Left renal pelvis (tissue), 4 donors: ENCODE measurements at places on chromosomes 1 and 21. TPM values are rescaled to one million over a fixed set of nuclear protein-coding genes. Genes with fewer than 3 reads are reported as not detected.

DNA sequence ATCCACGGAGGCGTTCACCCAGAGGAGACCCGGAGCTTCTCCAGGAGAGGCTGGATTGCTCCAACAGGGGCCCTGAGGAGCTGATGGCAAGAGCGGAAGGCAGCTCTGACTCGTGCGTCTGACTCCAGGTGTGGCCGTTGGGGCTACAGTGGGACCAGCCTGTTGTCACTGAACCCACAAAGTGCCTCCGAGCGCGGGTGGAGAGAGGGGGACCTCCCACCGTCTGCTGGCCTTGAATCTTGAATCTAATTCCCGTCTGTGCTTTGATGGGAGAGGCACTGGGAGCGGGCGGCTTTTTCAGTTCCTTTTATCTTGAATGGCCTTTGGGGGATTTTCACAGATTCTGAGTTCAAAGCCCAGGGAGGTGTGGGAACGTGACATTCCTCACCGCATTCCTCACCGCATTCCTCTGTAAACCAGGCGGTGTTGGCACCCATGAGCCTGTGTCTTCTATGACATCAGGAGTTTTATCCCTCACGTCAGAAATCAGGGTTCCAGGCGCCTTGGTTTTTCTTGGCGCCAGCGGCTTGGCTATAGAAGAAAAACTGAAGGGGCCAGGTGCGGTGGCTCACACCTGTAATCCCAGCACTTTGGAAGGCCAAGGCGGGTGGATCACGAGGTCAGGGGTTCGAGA is 39.2 kb upstream of the COL18A1 start:
- DNase-seq, result no peak

Gene MAP10
- 4.5 TPM for polyA plus RNA-seq

DNA sequence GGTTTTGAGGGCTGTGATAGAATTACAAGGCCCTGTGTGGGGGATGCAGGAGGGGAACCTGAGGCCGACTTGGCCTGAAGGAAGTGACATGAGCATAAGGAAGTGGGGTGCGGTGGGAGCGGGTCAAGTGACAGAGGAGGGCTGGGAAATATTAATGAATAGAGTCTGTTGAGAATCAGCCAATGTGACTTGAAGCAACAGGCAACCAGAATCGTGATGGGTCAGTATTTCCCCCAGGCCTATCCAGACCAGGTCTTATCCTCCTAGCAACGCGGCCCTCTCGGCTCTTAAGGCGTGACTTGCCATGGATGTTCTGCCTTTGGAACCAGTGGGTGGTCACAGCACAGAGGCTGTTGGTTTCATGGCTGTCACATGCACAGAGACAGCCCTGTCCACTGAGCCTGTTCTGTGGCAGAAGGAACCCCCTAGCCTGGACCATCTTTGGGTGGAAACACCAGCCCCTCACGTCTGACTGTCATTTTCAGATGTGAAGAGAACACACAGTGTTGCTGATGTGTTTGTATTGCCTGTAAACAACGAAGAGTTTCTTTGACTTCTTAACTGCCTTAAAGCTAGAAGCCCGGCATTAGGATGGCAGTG is 468.8 kb downstream of the CAMTA1 start:
- DNase-seq, result no peak

Gene CALML6
- 1.2 TPM for polyA plus RNA-seq

DNA sequence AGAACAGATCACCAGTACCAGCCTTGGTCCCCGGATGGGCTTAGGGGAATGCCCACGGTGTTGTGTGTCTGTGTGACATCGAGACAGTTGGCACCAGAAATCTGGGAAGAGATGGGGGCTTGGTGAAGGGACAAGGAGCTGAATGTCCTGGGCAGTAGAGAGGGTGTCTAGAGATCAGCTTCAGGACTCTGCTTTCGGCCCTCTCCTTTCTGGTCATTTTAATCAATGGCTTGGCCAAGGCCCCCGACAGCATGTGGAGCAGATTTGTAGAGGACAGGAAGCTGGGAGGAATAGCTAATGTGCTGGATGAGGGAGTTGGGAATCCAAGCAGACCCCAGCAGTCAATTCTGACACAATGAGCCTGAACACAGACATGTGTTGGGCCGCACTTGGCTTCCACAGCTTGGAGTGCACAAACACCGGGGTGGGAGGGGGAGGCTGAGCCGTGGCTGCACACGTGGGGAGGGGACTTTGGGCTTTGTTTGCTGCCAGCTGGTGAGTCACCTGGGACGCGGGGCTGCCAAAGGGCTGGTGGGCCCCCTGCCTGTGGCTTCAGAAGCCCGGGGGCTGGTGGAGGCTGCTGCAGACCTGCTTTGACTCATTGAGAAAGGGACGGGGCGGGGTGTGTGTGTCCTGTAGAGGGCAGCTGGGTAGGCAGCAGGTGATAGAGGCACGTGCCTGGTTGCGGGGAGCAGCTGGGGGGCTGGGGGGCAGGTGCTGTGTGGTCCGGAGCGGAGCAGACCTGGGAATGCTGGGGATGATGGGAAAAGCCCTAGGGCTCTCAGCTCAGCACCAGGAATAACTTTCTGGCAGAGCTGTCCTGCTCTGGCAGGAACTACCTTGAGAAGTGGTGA is 20.9 kb downstream of the SLC1A7 start:
- DNase-seq, result no peak

Gene LCE3E
- polyA plus RNA-seq, result not detected

Gene FNDC5
- 94.3 TPM for polyA plus RNA-seq

Gene ANGPTL1
- polyA plus RNA-seq, result 56.5 TPM

GRCh38 chr1:44603718-44604117 is 70.6 kb downstream of the TMEM53 start:
- DNase-seq, result no peak

GRCh38 chr1:150066838-150067183 is 765 bp upstream of the VPS45 start:
- no peak for DNase-seq

Gene CLDN17
- not detected for polyA plus RNA-seq

DNA sequence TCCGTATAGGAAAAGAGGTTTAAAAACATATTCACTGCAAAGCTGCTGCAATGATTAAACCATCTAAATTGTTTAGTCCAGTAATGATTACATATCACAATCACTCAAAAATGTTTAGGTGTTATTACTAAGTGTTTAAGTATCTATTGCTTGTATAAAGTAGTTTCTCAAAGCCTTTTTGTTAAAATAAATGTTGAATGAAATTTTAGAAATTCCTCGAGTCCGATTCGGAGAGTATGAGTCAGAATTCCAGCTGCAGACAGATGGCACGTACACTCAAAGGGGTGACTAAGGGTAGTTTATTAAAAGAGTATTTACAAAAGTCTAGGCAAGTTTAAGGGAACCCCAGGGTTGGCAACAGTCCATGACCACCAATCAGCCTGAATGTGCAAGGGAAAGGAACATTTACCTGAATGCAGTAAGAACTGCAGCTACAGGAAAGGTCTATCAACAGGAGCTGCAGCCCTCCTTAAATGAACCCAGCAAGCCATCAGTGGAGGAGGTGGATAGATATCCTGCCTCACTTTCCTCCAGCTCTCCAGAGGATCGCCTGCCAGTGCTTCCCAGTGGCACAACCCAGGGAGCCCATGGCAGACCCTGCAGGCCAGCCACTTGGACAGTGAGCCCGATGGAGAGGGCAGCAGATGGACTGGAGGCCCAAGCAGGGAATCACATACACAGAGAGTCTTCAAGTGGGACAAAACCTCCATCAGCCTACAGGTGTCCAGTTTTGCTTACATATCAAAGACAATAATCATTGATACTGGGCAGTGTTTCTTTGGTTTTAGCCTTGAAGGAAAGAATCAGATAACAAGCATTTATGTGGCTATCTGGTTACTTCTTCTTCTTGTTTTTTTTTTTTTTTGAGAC is 92.1 kb upstream of the SLC44A3 start:
- DNase-seq, result no peak

DNA sequence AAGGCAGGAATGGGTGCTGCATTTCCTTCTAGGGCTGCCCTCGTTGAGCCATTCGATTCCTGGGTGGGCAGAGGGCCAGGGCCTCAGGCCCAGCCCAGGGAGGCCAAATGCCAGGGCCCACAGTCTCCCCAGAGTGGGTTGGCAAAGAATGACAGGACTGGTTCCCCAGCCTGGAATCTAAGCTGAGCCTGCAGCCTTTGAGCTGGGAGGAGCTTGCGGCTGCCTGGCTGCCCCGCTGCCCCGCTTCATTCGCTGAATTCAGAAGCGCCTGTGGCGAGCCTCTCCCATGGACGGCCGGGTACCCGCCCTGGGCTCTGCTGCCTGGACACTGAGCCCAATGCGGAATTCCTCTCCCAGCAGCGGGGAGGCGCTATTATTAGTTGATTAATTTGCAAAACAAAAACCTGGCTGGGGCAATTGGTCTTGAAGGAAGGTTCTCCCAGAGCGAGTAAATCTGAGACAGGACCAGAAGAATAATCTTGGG is 32.3 kb upstream of the TARDBP start:
- no peak for DNase-seq

GRCh38 chr1:99639945-99640344 is 6.0 kb upstream of the PALMD start:
- DNase-seq, result no peak

DNA sequence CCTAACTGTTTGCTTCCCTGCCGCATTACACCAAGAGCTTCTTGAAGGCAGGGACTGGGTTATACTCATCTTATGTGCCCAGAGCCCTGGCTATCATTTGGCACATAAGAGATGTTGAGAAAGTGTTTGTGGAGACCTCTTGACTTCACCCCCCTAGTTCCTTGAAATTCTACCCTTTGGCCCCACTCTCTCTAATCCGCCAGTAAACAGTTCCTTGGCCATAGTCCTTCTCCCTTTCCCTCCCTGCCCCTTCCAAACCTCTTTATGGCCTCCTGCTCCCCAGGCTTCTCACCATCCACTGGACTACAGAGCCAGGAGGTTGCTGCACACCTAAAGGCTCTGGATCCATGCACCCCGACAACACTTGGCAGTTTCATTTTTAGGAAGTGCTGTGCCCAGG is 1.5 kb upstream of the CDK18 start:
- no peak for DNase-seq

DNA sequence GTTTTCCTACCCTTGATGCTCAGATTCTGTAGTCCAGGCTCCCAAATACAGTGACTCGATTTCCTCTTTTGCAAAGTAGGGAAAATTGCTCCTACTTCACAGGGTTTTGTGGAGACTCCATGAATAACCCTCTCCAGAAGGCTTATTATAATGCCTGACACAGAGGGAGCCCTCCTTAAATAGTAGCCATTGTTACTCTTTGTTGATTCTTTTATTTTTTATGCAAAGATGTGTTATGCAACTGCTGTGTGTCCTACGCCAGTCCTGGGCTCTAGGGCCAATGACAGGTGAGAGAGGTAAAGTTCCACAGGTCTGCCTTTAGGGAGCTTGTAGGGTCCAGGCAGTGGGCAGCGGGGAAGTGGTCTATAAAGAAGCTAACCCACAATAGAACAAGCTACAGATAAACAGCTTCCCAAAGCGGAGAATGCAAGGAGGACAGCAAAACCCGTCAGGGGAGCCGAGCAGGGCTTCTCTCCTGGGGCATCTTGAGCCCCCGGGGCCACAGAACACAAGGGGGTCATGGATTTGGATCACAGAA is 1.5 kb downstream of the AADACL3 start:
- DNase-seq, result no peak

DNA sequence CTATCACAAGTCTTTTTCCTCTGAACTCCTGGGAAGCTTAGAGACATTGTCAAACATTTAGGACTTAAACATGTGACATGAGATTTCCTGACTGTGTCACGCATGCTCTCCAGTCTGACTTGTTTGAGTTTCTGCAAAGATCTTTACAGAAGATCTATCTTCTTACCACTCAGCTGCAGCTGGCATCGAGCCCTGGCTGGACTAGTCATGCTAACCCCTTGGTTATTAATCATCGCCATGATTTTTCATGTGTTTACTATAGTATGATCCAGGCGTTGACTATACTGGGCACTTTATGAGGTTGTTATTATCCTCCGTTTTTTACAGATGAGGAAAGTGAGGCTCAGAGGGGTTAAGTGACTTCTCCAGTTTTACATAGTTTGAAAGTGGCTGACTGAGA is 18.1 kb upstream of the IRF2BP2 start:
- DNase-seq, result no peak

DNA sequence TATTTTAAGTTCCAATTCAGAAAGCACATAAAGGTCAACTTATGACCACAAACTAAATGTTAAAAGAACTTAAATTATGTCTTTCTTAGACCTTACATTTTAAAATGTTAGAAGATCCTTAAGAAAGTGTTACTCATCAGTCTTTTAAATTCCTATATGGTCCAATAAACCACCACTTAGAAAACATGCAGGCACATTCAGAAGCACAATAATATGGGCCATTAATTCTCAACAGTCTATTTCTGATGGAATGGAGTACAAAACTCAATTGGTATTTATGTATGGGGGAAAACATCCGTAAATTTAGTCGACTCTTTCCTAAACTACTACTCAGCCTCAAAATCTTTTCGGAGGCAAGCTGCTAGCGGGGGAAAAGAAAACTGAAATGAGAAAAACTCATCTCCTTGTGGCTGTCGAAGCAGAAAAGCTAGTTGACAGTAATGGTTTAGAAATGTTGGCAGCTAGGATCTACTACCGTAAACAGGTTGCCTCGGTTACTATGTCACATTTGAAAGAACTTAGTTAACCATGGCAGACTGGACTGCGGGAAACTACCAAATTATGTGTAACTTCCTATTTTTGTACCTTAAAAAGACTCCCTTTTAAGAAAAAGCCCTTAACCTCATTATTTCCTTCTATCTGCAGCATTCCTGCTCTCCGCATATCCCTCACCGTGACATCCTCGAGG is 1.0 kb downstream of the TRMT1L start:
- DNase-seq, result no peak

DNA sequence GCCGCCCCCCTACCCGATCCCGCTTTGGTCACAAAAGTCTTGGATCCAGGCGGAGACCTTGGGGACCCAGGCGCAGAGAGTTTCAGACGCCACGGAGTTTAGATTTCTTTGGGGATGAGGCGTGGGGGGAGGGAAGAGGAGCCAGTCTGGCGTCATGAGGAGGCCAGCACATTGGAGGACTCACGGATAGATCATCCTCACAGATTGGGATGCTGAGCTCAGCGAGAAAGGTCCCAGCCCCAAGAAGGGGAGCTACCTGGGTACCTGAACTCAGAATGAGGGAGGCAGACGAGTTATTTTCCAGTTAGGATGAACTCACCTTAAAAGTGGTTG is 393 bp downstream of the ELAPOR1 start:
- DNase-seq, result no peak

GRCh38 chr1:182381962-182382819 is 9.4 kb downstream of the GLUL start:
- no peak for DNase-seq

DNA sequence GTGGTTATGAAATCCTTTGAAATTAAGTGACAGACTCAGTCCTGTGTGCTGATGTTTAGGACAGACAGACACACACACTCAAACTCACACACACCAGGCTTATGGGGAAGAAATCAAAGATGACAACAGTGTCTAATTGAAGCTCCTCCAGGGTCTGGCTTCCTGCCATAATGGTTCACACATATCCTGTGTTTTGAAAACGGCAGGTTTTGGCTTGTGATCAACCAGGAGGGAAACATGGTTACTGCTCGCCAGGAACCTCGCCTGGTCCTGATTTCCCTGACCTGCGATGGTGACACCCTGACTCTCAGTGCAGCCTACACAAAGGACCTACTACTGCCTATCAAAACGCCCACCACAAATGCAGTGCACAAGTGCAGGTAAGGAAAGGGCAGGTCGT is 4.6 kb downstream of the MTARC1 start:
- no peak for DNase-seq

Gene PBX1
- polyA plus RNA-seq, result 141 TPM
